SK-N-SH treated with all-trans-retinoic acid at 6 μM for 48 hours (cell line): ENCODE measurements at places on chromosomes 5 and 9.
A peak's percentile ranks its signal among the peaks of the same experiment; 100 is the strongest.

- ATAC-seq: peak; percentile 20
Observed at GRCh38 chr9:26243029-26243697, 564.9 kb upstream of the TUSC1 start.

- ATAC-seq: no peak
Observed at GRCh38 chr9:20749496-20750198, 65.6 kb downstream of the FOCAD start.

- no peak for ATAC-seq
Observed at GRCh38 chr9:133066181-133066983, 4.6 kb downstream of the CEL start.

DNA sequence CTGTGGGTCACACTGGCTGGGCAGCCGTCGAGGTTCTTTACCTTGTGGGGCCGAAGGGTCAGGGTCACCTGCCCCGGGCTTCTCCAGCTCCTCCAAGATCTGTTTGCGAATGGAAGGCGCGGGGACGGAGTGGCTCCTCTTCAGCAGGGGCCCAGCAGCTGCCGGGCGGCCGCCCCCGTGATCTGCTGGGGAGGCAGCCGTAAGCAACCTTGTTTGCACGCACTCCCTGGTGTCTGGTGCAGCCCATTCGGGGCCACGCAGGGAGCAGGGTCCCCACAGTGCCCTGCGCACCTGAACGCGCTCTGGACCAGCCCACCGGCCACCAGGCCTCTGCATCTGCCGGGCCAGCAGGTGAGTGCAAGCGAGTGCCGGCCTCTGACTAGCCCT lies 34.9 kb downstream of the PNPLA7 start:
- ATAC-seq: no peak; the same call in 2 of the 3 replicates

GRCh38 chr9:88775037-88775471 lies 216.2 kb upstream of the S1PR3 start:
- ATAC-seq: peak; percentile 44

- no peak for ATAC-seq
Observed at GRCh38 chr5:107674655-107675054, 3.9 kb upstream of the EFNA5 start.

- no peak for ATAC-seq
Observed at GRCh38 chr5:14702238-14702839, 37.8 kb downstream of the OTULIN start.

- no peak for ATAC-seq
Observed at GRCh38 chr5:174606646-174607045, 117.7 kb upstream of the MSX2 start.

- no peak for ATAC-seq
Observed at GRCh38 chr5:126438267-126438666, 15.1 kb downstream of the GRAMD2B start.

DNA sequence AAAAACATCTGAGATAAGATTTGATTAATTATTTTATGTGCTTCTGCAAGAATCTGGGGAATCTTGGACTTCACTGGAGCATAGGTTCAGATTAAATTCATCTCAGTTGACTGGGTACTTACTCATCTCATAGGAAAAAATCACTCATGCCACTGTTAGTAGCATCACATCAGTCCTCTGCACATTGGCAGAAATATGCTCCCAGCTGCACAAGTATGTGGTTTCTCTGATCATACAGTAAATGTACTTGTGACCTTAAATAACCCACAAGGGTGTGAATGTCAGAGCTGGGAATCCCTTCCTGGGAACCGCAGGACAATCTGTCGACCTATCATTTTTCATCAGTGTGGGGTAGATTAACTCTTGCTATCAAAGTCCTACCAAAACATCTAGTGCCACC lies 203.7 kb upstream of the SLC24A2 start:
- no peak for ATAC-seq

- ATAC-seq: no peak
Observed at GRCh38 chr5:150623152-150623877, 17.1 kb upstream of the SYNPO start.

GRCh38 chr5:83472508-83473345 lies 1.2 kb downstream of the VCAN start:
- peak; percentile 33 for ATAC-seq

DNA sequence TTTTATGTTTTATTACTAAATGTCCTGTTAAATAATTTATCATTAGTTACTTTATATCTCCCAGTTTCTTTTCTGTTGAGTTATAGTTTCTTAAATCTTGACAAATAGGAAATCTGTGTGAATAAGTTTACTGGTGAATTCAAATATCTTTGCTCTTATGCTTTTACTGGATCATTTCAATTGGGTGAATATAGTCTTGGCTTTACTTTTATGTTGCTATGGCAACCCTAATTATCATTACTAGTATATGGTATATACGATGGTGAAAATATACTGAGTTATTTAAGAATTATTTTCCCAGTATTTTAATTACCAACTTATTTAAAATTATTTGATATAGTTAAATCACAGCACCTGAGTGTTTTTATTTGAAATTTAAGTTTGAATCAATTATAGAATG lies 363.0 kb downstream of the CDH10 start:
- ATAC-seq: no peak

- no peak; the same call in 2 of the 3 replicates for ATAC-seq
Observed at GRCh38 chr5:171846323-171846722, 60.7 kb downstream of the SMIM23 start.

GRCh38 chr5:144122641-144123040 lies 47.8 kb downstream of the YIPF5 start:
- no peak for ATAC-seq

GRCh38 chr5:137051161-137051560 lies 448.0 kb downstream of the SPOCK1 start:
- no peak for ATAC-seq

GRCh38 chr5:62077823-62078550 lies 228.0 kb upstream of the KIF2A start:
- no peak for ATAC-seq

- ATAC-seq: no peak
Observed at GRCh38 chr9:13352451-13352979, 73.0 kb upstream of the MPDZ start.

- ATAC-seq: no peak
Observed at GRCh38 chr5:143699121-143699520, 112.8 kb upstream of the HMHB1 start.

DNA sequence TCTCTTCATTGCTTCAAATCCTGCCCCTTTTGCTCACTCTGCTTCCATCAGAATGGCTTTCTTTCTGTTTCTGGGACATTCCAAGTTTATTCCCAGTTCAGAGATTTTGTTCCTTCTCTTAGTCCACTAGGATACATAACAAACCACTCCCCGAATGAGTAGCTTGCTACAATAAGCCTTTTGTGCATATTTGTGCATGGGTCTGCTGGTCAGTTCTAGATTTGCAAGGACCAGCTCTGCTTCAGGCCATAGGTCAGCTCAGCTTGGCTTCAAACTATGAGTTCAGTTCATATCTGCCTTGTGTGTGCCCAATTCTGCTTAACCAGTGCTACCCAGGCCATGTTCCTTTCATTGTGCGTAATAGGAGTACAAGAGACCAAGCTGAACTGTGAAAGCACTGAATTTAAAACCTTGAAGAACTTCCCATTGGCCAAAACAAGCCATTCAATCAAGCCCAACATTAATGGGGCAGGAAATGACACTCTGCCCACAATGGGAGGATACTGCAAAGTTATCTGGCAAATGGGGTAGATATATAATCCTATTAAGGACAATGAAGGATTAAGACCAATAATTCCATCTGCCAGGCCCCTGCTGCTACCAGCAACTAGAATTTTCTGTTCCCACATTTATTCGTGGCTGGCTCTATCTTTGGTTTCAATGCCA lies 328.8 kb downstream of the PRELID2 start:
- ATAC-seq: no peak

- peak; percentile 95 for ATAC-seq
Observed at GRCh38 chr9:87350915-87351314, 146.8 kb upstream of the DAPK1 start.

- no peak for ATAC-seq
Observed at GRCh38 chr5:159040181-159040580, 59.5 kb downstream of the EBF1 start.

DNA sequence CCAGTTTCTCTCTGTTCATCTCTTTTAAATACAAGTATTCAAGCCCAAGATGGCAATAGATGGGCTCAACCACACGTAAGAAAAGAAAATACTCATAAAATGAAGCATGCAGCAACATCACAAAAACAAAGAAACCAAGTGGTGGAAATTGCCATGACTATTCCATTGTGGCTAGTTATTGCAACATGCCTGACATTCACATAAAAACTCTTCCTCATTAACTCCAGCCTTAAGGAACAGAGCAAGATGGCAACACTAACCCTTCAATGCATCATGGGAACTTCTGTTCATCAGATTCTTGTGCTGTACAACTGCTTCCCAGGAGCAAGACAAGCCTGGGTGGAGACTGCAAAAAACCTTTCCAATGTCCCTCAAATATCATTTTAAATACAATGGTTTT lies 1.4 kb upstream of the GLIS3 start:
- no peak for ATAC-seq

GRCh38 chr9:98774746-98775145 lies 21.6 kb downstream of the ANKS6 start:
- peak; percentile 68 for ATAC-seq

GRCh38 chr5:1380011-1380817 lies 35.3 kb upstream of the CLPTM1L start:
- peak; percentile 93 for ATAC-seq

DNA sequence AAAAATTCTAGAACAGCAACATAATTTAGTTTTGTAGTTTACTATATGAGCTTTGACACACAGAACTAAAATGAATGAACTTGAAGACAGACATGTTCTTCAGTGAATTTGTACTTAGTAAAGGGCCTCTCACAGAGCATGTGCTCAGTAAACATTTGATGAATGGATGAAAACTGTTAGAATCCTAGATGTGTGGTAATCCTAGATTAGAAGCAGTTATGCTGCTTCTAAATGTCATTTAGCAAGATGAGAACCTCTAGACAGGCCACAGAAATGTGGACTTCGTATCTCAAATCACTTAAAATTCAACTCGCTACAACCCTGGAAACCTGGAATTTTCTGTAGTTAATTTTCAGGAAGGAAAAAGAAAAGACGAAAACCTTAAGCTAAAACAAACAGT lies 8.5 kb downstream of the GOLPH3 start:
- ATAC-seq: no peak

GRCh38 chr5:168135897-168136296 lies 155.5 kb upstream of the WWC1 start:
- ATAC-seq: no peak

GRCh38 chr9:84493284-84493947 lies 152.9 kb upstream of the SLC28A3 start:
- no peak for ATAC-seq

DNA sequence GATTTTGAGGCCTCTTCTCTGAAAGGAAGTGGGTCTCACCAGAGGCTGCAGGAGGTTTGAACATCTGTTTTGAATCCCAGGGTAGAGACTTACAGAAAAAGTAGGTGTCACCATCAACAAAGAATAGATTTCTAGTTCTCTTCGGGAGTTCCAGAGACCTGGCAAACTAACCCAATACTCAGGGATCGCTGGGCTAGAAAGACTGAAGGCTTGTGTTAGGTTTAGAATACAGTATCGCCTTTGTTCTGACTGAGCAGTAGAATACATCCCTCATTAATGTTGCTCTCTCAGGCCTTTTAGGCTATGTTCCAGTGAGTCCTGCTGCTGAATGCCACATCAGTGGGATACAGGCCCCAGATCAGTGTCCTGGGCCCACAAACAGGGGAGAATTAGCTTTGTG lies 27.2 kb downstream of the RUSC2 start:
- peak; percentile 5 for ATAC-seq

DNA sequence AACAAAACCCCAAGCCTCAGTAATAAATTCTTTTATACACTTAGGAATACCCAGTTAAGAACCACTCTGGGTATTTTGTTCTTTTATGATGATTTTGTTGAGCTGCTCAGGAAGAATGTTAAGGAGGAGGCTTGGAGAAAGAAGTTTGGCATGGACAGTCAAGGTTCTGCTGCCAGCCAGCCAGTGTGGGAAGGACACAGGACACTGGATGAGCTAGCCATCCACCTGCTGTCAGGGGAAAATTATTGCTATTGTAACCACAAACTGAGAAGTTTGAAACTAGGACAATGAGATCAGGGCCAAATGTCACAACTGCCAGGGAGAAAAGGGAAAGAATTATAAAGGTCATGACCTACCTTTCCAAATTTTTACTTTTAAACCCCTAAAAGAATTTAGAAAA lies 25.9 kb upstream of the ADAMTSL1 start:
- ATAC-seq: no peak

DNA sequence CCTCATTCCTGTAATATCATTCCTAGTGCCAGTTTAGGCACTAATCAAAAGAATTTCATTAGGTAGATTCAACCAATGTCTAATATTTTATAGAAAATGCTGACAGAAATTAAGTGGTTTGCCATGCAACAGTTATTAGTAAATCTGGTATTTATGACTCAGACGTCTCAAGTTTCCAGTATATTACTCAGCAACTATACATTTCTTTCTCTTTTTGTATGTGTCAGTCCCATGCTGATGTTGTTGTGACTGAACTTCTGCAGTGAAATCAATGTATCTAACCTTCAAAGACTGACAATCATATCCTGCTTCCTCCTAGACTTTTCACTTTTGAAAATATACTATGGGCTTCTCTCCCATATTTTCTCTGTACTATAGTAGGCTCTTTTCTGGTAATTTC lies 822.5 kb downstream of the NR2F1-AS1 start:
- ATAC-seq: peak; percentile 88

GRCh38 chr5:124669956-124670721 lies 76.3 kb downstream of the ZNF608 start:
- ATAC-seq: no peak

DNA sequence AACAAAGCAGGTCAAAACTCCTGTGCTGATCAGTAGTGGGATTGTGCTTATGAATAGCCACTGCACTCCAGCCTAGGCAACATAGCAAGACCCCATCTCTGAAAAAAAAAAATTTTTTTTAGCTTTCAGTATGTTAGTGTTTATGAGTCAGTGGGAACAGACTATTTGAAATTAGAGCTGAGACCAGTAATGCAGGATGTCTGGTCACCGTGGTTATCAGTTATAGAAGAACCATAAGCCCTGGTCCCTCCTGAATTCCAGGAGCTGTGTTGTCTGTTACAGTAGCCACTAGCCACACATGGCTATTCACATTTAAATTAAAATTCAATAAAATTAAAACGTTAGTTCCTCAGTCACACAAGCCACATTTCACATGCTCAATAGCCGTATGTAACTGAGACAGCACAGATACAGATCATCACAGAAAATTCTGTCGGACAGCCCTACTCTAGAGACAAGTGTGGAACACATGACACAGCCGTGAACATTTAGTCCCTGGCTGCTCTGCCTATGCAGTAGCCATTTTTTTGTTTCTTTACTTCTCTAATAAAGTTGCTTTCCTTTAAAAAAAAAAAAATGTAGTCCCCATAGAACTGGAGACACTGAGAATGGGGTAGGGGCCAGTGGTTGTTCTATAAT lies 96.1 kb upstream of the SAP30L start:
- peak; percentile 61 for ATAC-seq

GRCh38 chr9:133471551-133472276 lies 7.2 kb downstream of the SLC2A6 start:
- ATAC-seq: no peak
